ENCODE measurements at places on chromosomes 3 and 15.
A peak's percentile ranks its signal among the peaks of the same experiment; 100 is the strongest.

- no peak for DNase-seq
These were observed 15.3 kb upstream of the RPL32 start for GRCh38 chr3:12856626-12857025.

- no peak for DNase-seq
These were observed 201.0 kb upstream of the UBE2E2 start for GRCh38 chr3:23002151-23002550.

DNA sequence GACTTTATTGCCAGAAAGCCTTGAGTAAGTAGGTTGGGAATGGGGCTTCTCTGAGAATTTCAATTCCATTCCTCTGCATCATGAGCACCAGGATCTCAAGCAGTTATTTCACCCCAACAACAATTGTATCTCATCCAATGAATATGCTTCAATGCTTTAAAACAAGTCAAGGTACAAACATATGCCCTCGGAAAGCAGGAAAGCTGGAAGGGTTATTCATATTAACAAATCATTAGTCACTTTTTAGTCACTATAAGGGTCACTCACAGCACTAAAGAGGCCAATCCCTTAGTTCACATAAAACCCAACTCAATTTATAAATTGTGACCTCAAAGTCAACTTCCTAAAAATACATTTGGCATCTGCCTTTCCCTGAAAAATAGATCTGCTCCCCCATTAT, 16.2 kb downstream of the MB21D2 start:
- DNase-seq, result no peak

- DNase-seq, result no peak
These were observed 28.8 kb downstream of the ACAA1 start for GRCh38 chr3:38107911-38108648.

- no peak for DNase-seq
These were observed 21.4 kb downstream of the CCR1 start for GRCh38 chr3:46186471-46187340.

DNA sequence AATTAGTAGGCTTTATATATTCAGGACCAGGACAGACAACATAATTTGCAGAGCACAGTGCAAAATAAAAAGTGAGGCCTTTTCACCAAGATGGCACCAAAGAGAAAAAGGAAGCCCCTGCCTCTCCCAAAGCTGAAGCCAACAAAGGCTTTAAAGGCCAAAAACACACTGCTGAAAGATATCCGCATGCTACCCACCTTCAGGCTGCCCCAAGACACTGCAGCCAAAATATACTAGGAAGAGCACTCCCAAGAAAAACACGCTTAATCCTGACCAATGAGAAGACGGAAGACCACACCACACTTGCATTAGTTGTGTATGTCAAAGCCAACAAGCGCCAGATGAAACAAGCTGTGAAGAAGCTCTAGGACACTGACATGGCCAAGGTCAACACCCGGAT, 38.0 kb downstream of the PIK3CB start:
- no peak for DNase-seq

DNA sequence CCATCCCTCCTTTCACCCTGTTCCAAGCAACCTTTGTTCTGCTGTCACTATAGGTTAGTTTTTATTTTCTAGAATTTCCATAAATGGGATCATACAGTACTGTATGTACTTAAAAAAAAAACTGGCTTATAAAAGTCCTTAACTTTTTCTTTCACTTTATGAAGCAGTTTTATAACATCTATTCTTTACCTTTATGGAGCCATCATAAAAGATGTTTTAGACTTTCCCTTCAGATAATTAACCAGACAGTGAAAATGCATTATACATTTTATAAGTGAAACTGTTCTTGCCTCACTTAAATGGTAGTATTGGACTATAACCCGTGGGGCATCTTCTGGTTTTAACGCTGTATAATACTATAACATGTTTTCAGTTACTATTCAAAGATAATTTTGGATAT, 26.2 kb downstream of the PLS1 start:
- no peak for DNase-seq

- peak; percentile 11 for DNase-seq
These were observed 61.5 kb upstream of the GRM7 start for GRCh38 chr3:6799264-6799915.

GRCh38 chr3:74353039-74353438, 261.4 kb downstream of the CNTN3 start:
- DNase-seq, result no peak

DNA sequence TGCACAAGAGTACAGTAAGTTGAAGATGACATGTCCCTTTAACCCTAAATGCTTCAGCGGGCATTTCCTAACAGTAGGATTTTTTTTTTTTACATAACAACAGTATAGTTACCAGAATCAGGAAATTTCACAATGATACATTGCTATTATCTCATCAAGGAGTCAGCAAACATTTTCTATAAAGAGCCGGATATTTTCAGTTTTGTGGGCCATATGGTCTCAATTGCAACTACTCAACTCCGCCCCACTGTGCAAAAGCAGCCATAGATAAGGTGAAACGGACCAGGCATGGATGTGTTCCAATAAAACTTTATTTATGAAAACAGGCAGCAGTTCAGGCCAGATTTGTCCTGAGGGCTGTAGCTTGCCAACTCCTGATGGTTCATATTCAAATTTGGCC, 130.6 kb downstream of the SMAD6 start:
- DNase-seq, result no peak

DNA sequence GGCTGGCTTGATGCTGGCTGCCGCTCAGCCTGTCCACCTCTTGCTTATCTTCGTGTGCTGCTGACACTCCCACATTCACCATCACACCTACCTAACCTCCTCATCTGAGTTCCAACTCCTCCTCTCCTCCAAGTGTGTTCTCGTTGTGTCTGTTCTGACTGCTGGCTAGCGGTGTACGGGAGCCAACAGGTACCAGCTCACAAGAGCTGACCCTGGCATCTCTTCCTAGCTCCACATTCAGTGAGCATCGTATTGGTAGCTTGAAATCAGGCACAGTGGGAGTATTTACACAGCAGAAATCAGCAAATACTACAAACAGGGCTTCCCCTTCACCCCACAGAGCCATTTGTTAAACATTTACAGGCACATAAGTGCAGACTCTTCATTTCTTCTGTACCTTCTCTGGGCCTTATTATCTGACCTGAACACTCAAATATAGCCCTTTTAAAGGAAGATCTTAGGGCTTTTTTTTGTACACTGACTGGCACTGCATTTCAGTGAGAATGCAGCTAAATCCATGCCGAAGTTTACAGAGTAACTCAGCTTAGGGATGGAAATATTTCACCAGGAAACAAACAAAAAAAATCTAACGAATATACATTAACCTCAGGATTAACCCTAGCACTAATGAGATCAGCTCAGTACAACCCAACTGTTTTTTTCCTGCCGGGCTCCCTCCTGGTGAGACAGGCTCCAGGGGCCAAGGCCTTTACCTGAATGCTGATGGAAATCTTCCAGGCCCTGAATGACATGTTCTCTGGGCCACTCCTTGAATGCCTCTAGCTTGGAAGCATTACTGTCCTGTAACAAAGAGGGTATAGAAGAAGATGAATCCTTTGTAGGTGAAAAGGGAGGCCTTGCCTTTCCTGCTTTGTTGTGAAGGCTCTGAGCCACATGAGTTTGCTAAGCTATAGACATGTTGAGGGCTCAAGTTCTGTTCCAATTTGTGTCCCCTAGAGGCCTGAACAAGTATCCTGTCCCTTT, 150.5 kb upstream of the LPP start:
- no peak for DNase-seq

GRCh38 chr3:30811151-30811795, 83.2 kb downstream of the GADL1 start:
- DNase-seq, result no peak

- peak; percentile 78 for DNase-seq
These were observed 40.9 kb upstream of the IDH2 start for GRCh38 chr15:90143166-90143655.

DNA sequence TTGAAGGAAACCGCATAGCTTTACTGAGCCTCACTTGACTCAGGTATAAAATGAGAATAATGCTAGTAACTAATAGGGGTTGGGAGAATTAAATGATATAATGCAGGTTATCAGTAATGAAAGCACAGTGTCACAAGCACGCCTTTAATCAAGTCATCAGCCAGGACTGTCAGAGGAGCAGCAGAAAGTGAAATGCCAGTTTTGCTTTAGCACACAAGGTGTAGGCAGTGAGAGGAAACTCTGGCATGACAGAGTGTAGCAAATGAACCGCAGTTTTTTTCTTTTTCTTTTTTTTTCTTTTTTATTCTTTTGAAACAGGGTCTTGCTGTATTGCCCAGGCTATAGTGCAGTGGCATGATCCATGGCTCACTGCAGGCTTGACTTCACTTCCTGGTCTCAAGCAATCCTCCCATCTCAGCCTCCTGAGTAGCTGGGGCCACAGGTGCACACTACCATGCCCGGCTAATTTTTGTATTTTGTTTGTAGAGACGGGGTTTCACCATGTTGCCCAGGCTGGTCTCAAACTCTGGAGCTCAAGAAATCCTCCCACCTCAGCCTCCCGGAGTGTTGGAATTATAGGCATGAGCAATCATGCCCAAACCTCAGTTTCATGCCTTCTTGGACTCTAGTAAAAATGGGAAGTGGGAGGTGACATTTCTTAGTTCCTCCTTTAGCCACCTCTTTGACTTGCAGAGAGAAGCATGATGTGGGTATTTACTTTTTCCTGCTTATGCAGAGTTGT, 9.7 kb upstream of the SCAANT1 start:
- DNase-seq, result no peak

GRCh38 chr15:35089551-35089950, 4.5 kb upstream of the NANOGP8 start:
- DNase-seq, result no peak

DNA sequence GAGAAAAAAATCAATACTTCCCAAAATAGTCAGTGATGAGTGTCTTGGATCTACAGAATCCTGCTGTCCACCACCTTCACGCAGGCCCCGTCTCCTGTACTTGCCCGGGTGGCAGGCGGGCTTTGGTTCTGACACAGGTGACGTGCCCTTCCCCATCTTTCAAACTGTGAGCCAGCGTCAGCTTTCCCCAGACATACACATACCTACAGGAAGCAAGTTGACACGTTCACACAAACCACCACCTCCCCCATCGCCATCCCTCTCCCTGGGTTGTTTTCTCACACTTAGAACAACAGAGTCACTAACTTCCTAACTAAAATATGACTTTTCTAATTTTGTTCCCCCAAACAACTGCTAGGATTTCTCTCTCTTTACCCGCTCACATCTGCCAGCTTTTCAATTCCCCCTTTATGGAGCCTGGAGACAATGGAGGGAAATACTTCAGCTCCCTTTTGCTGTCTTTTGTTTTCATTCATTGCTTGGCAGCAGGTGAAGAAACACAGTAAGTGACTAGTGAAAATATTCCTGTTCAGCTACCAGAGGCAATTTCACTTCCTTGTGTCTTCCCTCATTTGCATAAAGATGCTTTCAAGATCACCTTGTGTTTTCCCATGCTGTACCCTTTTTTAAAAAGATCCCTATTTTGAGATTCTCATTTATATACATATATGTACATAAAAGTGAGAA, 248.3 kb downstream of the SLCO3A1 start:
- no peak for DNase-seq

GRCh38 chr3:107919239-107919638, 171.6 kb downstream of the CD47 start:
- DNase-seq, result no peak

GRCh38 chr15:76994971-76995945, at the start of gene PSTPIP1:
Gene PSTPIP1, plus strand, starts transcription at chr15:76995126. Its CDS starts 448 bp downstream, at chr15:76995574.
- no peak for DNase-seq

DNA sequence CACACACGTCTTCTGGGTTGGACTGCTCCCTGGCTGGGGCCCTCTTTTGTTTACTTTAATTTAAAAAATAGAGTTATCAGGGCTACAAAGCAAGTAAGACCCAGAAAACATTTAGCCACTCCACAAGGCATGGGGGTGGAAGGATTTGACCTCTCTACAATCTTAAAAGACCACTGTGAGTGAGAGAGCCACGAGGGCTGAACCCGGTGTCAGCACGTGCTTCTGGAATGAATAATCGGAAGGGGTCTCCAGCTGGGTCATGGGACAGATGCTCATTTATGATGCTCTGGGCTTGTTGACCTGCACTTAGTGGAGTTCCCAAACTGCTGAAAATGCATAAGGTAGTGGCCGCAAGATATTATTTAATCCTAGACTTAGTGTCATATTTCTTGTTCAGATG, 52.4 kb downstream of the EIF4E3 start:
- DNase-seq, result no peak

GRCh38 chr3:30188713-30189112, 417.7 kb upstream of the TGFBR2 start:
- no peak for DNase-seq

- no peak for DNase-seq
These were observed 122.0 kb upstream of the SOX14 start for GRCh38 chr3:137641879-137642704.

GRCh38 chr3:38147421-38147820, 9.0 kb downstream of the MYD88 start:
- DNase-seq, result no peak

GRCh38 chr3:48708481-48708889, 8.5 kb downstream of the IP6K2 start:
- no peak for DNase-seq

DNA sequence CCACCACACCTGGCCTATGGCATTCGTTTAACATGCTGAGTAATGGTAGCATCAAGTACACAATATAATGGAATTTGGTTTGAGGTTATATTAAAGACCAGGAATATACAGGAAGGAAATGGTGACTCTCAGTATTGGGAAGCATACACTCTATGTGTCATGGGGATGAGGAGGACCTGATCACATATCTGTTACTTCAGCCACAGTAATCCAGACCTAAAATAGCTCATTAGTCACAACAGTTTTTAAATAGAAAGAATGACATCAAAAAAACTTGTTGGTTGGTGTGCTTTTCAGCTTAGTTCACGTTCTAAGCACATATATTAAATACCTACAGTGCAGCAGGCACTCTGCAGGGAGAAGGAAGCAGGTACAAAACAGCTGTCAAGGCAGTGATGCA, 52.5 kb upstream of the ATP2C1 start:
- no peak for DNase-seq

GRCh38 chr3:145854499-145854898, 306.5 kb downstream of the PLOD2 start:
- DNase-seq, result no peak

GRCh38 chr15:32966512-32966911, 228.0 kb downstream of the FMN1 start:
- DNase-seq, result no peak

GRCh38 chr15:69290346-69291164, 8.2 kb upstream of the PAQR5 start:
- DNase-seq, result no peak

- no peak for DNase-seq
These were observed 33.0 kb downstream of the SHC4 start for GRCh38 chr15:48930735-48931134.

DNA sequence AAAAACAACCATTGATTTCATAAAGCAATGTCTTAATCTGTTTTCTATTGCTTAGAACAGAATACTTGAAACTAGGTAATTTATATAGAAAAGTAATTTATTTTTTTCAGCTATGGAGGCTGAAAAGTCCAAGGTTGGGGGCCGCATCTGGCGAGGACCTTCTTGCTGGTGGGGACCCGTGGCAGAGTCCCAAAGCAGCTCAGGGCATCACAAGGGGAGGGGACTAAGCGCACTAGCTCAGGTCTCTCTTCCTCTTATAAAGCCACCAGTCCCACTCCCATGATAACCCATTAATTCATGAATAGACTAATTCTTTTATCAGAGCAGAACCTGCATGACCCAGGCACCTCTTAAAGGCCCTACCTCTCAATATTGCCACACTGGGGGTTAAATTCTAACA, 87.2 kb upstream of the KLF13 start:
- DNase-seq, result no peak
